ENCODE measurements at places on chromosomes 6 and 20. TPM values are rescaled to one million over a fixed set of nuclear protein-coding genes. Genes with fewer than 3 reads are reported as not detected.

The FAM217A gene
- total RNA-seq = not detected

The BHLHE23 gene
- total RNA-seq = not detected

The SPTLC3 gene
- 0.15 TPM for total RNA-seq

The HLA-DQA2 gene
- total RNA-seq = not detected

The LY6G5B gene
- 2.6 TPM for total RNA-seq

The BMP6 gene
- total RNA-seq = 123 TPM

The PPP1R3G gene
- 1.4 TPM for total RNA-seq

The ANGPT4 gene
- not detected for total RNA-seq

The PI16 gene
- 0.23 TPM for total RNA-seq

The KCNB1 gene
- total RNA-seq = not detected

The SLC35F1 gene
- not detected for total RNA-seq

The TNFRSF6B gene
- 96.8 TPM for total RNA-seq

The CLPSL2 gene
- total RNA-seq = not detected

The OR2H2 gene
- total RNA-seq = not detected

The MROH8 gene
- total RNA-seq = 3.5 TPM

The LAMA4 gene
- total RNA-seq = 840 TPM

The RSPH9 gene
- total RNA-seq = not detected

The NELFE gene
- total RNA-seq = 117 TPM

The LHFPL5 gene
- not detected for total RNA-seq

The TMEM239 gene
- not detected for total RNA-seq

The XKR7 gene
- total RNA-seq = not detected

The ZC3H12D gene
- not detected for total RNA-seq

The MBOAT1 gene
- 2.9 TPM for total RNA-seq

The EEF1E1 gene
- total RNA-seq = 44.8 TPM

The BMP2 gene
- total RNA-seq = 26.9 TPM

The ELOVL4 gene
- 2.6 TPM for total RNA-seq

The LY6G6D gene
- not detected for total RNA-seq

The ADTRP gene
- total RNA-seq = 2.9 TPM
